ENCODE measurements at places on chromosomes 3 and 15.

DNA sequence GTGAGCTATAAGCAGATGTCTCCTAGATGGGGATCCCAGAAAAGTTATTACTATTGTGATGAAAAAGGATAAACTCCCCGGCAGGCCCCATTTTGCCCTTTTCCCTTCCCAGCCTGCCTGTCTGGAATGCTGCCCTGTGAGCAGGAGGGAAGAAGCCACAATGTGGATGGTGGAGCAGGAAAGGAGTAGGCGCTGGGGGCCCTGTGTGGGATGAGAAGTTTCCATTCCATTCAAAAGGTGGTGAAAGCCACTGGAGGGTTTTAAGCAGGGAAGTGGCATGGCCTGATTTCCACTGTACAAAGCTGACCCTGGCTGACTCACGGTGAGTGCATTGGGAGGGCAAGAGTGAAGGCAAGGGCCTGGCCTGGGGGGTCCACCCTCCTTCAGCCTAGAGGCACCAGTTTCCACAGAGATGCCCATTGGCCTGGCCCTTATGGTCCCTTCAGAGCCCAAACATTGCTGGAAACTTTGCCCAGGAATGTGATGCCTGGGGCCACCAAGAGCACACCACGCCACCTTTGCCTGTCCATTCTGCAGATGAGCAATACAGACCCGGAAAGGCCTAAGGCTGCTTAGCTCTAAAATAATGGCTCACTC, 206.9 kb downstream of the RPLP1 start:
- no peak for DNase-seq

- no peak for DNase-seq
These were observed 29.6 kb upstream of the RPS17 start for GRCh38 chr15:82569834-82570233.

DNA sequence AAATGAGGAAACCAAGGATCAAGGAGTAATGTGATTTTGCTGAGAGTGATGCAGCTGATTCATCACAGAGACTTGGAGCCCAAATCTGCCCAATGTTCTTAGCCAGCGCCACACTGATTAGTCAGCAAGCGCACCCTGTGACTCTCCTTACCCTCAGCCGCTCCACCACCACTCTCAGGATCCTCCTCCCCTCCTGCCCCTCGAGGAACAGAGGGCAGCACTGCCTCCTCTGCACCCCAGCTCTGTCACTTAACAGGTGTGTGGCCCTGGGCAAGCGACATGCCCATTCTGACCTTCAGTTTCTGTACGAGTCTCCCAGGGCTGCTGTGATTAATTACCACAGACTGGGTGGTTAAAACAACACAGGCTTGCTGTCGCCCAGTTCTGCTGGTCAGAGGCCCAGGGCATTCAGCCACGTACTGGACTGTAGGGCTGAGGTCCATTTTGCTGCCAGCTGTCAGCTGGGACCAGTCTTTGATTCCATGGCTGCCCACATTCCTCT, 36.1 kb upstream of the HRH1 start:
- DNase-seq, result no peak

- peak; percentile 81 for DNase-seq
These were observed 22.6 kb upstream of the CACNA2D2 start for GRCh38 chr3:50525987-50526386.

DNA sequence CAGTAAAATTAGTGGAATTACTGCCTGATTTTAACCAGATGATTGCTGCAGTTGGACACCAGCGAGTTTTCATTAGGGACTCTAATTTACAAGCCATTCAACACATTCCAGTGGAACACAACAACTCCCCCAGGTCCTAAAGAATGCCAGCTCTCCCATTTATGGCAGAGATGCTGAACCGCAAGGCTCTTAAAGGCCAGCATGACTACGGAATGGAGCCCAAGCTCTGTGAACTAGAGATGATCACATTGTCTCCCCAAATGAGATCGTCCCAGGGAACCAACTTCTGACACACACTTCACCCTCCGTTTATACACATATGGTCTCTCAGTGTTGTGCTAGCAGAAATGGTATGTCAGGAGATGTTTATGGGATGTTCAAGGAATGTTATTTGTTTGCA, 446.2 kb upstream of the NR2F2 start:
- DNase-seq, result peak; percentile 10

DNA sequence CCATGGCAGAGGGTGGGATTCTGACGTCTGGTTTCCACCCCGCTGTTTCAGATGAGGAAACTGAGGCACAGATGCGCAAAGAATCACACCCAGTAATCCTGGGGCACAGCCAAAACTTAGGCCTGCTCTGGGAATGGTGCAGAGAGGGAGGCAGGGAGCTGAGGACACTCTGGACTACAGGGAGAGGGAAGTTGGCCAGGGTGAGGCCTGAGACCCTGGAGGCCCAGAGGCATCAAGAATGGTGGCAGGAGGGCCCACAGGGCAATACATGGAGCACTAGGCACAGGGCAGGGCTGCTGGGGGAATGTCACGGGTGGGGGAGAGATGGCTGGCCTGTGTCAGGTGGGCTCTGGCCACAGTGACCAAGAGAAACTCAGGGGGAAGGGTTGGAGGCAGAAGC, 63.6 kb downstream of the TLE3 start:
- no peak for DNase-seq

DNA sequence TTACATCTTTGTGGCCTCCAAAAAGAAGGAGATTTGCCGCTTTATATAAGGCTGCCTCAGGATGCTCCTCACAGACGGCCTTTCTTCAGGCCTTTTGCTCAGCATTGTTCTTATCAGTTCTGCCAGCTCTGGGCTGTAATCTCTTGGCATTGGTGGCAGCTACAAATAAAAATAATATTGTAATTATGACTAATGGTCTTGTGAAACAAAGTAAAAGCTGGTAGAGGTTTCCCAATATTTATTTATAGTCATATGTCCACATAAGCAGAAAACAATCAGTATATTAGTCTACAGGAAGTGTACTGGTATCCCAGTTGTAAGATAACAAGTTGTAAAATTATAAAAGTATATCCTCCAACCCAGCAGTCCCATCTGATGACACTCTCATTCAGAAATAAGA, 7.3 kb downstream of the NEK4 start:
- no peak for DNase-seq

GRCh38 chr15:50017522-50017921, 101.5 kb downstream of the ATP8B4 start:
- no peak for DNase-seq

DNA sequence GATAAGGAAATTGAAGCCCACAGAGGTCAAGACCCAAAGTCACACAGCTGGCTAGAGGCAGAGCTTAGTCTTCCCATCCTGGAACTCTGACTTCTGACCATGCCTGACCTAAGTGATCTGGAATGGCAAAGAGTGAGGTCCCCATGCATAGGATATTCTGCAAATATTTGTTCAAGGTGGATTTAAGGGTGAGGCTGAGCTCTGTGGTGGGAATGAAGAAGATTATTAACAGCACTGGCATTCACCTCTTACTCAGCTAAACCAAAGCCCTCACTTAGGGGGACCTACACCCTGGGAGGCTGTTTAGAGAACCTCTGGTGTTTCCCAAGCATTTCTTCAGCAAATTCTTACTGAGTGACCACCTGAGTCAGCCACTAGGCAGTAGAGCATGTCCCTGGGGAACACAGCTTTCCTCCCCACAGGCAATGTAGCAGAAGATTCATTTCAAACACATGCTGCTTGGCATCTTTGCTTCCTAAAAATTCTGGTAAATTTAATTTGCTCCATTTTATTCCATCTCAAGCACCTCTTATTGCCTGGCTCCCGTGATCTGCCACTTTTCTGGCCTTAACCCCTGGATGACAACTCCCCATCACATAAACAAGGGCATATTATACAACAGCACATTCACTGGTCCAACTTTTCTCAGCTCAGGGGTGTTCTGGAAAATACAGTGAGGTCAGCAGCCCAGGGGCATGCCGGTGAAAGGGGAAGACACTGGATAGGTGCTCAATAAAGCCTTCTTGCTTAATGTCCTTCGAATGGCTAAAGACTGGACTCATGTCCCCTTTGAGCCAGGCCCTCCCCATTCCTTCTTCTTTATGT, 176.0 kb downstream of the ABHD5 start:
- DNase-seq, result no peak

DNA sequence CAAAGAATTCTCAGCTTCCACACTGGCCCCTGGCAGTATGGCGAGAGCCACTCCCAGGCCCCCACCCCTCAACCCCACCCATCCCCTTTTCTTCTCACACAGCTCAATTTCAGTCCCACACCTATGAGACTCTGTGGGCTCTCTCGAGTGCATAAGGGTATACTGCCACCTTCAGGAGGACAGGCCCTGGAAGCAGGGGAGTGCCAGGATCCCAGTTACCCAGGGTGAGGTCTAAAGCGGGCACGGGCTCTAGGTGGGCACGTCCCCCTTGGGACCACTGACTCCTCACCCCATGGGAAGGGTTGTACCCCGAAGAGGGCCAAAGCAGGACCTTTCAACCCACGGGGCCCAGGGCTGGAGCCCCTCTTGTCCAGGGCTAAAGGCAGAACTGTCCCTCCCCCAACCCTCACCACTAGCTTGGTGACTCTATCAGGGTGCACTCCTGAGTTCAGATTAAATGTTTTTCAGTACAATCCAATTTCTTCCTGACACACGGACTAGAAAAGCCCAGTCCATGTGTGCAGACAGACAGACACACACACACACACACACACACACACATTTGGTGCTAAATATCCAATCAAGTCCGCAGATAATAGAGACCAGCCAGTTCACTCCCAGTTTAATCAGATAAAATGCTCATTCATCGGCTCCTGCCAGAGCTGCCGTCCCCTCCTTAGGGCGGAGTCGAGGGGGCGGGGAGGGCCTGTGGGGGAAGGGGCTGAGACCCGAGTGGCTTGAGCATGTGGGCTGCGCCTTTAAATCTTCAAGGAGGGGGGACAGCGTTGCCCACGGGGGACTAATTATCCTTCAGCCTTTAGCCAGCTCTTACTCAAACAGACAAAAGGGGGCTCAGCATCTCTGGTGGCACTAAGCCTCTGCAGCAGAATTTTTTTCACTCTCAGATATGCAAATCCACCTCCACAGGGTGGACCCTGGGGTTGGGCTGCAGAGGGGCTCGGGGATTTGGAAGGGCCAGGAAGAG, 59.3 kb downstream of the CYP11A1 start:
- peak; percentile 73 for DNase-seq

- no peak for DNase-seq
These were observed 76.0 kb downstream of the ZBBX start for GRCh38 chr3:167304077-167304476.

GRCh38 chr15:63227689-63228088, 38.3 kb downstream of the RAB8B start:
- DNase-seq, result no peak

DNA sequence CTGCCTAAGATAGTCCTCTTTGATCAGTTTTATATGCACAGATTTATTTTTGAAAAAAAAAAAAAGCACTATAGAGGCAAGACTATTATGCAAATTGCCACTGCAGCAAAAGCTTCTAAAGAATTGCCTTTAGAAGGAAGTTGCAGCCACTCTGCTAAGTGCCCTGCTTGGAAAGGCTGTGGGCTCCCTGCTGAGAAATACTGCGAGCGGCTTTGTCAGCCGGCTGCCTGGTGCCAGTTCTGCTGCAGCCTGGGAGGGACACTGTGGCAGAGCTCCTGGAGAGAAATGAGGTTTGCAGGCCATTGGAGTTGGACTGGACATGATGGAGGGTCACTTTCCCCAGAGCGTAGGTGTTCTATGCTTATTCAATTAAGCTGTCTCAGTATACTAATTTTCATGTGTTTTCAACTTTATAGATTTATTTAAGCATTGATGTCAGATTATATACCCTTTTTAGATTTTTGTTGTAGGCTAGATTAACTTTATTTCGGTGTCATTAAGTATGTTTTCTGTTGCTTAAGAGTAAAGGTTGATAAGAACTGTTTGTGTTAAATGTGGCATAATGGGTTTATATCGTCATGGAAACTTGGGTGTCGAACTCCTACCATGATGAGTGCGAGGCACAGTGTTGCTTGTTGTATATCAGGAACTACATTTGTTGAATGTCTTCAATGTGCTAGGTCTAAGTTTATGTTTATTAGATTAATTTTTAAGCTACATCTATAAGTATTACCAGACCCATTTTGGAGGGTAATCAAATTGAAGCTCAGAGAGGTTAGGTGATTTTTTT, 6.6 kb downstream of the MAP2K5 start:
- no peak for DNase-seq

DNA sequence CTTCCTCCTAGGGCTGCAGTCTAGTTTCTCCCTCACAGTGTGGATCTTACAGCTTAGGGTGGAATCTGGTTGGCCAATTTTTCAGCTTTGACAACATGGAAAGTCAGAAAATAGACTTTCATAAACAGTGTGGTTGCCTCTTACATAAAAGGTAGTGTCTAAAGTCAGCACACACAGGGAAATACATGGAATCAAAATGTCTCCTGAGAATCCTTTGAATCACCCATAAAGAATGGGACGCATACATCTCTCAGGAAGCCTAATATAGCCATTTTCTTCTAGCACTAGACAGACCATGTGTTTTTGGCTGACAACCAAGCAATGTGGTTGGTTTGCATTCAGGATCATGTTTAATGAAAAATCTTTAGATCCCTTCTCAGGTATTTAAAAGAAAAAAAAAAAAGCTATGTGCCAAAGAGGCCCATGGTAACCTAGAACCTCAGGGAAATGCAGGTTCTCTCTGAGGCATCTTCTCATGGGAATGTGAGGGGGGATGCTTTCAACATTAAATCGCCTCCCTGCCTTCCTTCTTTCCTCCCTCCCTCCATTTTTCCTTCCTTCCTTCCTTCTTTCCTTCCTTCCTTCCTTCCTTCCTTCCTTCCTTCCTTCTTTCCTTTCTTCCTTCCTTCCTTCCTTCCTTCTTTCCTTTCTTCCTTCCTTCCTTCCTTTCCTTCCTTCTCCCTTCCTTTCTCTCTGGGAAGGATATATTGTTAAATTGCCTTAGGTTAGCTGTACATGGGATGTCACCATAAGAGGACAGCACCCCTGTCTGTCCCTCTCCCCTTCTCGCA, 34.3 kb upstream of the ZBTB38 start:
- no peak for DNase-seq

DNA sequence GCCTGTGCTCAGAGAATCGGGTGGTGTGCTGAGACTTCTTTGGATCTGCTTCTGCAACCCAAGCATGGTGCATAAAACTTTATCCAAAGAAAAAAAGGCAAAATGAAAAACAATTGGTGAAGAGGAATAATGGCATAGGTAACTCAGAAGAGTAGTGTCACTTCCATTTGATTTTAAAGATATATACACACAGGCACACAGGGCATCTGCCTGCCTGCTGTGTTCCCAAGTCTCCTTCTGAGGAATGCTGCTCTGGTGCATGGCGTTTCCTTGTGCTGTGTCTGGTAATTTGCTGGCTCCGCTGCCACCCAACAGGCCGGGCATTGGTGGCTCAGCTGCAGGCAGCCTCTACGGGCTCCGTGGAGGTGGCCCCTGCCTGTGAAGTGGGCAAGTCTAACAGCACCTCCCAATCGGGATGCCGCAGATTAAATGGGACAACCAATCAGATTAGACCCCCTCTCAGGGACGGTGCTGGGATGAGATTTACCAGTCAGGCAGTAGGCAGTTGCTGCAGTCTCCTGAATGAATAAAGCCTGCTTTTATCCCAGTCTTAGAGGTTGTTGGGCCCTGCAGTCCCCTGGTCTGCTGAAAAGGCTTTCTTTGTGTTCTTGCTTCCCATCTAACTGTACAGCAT, 253.7 kb upstream of the RASGRP1 start:
- DNase-seq, result peak; percentile 6

DNA sequence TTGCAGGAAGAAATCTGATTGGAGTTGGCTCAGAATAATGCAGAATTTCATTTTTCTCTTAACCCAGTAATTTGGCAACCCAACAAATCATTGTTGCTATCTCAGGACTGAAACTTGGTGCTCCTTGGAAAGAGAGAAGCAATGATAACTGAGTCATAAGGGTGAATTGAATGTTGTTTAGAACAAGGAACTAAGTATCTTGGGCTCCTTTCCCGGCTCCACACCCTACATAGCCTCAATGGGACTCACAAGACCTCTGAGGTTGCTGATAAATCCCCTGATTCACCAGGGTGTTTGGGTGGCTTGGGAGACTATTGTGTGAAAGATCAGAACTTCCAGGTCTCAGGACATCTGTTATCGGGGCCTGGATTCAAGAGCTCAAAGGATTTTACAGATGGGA, 7.8 kb upstream of the RAB8B start:
- no peak for DNase-seq
